Right atrium auricular region (tissue), 2 donors: ENCODE measurements at places on chromosomes 5 and 9. TPM values are rescaled to one million over a fixed set of nuclear protein-coding genes. Genes with fewer than 3 reads are reported as not detected.

- DNase-seq: no peak
These were observed 51.3 kb upstream of the SUB1 start for GRCh38 chr5:32534041-32534440.

Gene SURF1
- 41.5 TPM for total RNA-seq

Gene CDH10
- 0.31 TPM for total RNA-seq

DNA sequence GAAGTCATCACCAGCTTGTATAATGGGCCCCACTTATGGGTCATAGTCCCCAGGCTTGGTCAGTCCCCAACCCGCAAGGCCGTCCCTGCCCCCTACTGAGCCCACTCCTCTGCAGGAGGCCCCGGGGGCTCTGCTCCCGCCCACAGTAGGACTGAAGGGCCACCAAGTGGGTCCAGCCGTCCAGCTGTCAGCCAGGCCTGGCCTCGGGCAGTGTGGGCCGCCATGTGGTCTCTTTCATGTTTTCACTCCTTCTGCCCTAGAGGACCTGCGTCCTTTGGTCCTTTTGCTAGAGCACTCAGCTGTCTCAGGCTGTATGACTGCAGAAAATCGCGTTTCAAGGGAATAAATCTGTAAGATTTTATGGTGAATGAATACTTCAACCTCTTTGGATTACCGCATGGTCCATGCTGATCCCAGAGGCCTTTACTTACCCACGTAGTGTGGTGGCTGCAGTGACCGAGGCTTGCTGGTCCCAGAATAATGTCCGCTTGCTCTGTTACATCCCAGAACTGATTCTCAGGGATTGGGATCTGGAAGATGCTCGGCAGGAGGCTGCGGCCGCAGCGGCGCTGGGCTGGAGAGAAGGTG, 105.7 kb upstream of the FAM120A start:
- DNase-seq: no peak

Gene PCDHA9
- not detected for total RNA-seq

DNA sequence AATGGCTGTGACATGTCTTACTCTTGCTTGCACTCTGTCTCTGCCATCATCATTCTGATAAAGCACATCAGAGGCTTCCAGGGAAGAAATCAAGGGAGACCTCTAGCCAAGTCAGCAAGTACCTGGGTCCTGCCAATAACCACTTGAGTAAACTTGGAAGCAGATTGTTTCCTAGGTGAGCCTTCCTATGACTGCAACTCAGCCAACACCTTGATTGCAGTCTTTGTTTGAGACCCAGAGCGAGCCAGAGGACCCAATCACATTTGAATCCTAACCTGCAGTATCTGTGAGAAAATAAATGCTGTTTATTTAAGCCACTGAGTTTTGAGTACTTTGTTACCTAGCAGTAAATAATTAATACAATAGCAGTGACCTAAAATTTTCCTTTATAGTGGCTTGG, 356.8 kb upstream of the CHD1 start:
- no peak for DNase-seq

- no peak for DNase-seq
These were observed 254.4 kb downstream of the FAM114A2 start for GRCh38 chr5:153784277-153784676.

Gene UBE2QL1
- 10.8 TPM for total RNA-seq

Gene DENND4C
- 55.4 TPM for total RNA-seq

DNA sequence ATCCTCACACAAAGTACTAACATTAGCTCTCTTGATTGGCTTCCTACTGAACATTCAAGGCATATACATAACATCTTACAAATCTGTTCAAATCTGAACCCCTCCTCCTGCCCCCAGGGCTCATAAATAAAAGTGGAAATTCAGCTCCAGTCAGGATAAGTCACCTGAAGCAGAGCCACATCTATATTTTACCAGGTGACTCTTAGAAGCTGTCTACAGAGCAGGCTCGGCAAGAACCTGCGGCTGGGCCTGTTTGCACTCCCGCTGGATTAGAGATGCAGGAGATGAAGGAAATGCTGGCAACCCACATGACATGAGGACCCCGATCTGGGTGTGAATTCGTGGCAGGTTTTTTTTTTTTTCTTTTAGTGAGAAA, 3.0 kb upstream of the CPLX2 start:
- no peak for DNase-seq

DNA sequence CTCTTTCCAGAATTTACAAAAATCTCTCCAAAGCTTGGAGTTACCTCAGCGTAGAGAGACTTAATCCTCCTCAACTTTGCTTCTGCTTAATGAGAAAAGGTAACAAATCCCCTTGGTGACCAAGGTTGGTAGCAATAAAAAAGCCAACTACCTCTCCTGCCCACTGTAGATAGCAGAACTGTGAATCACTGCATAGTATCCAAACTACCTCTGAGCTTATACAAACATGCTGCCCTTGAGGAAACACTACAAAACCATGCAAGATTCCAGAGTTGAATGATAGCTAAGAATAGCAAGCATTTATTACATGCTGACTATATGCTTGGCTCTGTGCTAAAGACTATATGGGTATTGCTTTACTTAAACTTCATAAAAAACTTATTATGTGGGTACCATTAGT, 2.8 kb upstream of the ADAMTS12 start:
- no peak for DNase-seq

Gene RPL35
- 1,378 TPM for total RNA-seq

GRCh38 chr5:11390291-11390767, 513.9 kb downstream of the CTNND2 start:
- no peak for DNase-seq
